Right atrium auricular region (tissue), 2 donors: ENCODE measurements at places on chromosomes 3 and 15. TPM values are rescaled to one million over a fixed set of nuclear protein-coding genes. Genes with fewer than 3 reads are reported as not detected.

MRAS gene
- total RNA-seq, result 174 TPM

STRIT1 gene
- total RNA-seq, result not detected

MELTF gene
- 3.1 TPM for total RNA-seq

CACNA1D gene
- total RNA-seq, result 9.6 TPM

SEMA7A gene
- total RNA-seq, result 2.9 TPM

UROC1 gene
- total RNA-seq, result not detected

LYZL4 gene
- total RNA-seq, result not detected

CYP19A1 gene
- total RNA-seq, result 2.4 TPM

ZNF660 gene
- 1.1 TPM for total RNA-seq

SAMD7 gene
- total RNA-seq, result not detected

TF gene
- 4.1 TPM for total RNA-seq

SSUH2 gene
- 0.59 TPM for total RNA-seq

MRPL3 gene
- 55.1 TPM for total RNA-seq

CCDC54 gene
- not detected for total RNA-seq

NEIL1 gene
- 6.0 TPM for total RNA-seq

TMEM158 gene
- total RNA-seq, result not detected

CCR2 gene
- total RNA-seq, result 0.33 TPM

NOX5 gene
- total RNA-seq, result 0.16 TPM

DNA sequence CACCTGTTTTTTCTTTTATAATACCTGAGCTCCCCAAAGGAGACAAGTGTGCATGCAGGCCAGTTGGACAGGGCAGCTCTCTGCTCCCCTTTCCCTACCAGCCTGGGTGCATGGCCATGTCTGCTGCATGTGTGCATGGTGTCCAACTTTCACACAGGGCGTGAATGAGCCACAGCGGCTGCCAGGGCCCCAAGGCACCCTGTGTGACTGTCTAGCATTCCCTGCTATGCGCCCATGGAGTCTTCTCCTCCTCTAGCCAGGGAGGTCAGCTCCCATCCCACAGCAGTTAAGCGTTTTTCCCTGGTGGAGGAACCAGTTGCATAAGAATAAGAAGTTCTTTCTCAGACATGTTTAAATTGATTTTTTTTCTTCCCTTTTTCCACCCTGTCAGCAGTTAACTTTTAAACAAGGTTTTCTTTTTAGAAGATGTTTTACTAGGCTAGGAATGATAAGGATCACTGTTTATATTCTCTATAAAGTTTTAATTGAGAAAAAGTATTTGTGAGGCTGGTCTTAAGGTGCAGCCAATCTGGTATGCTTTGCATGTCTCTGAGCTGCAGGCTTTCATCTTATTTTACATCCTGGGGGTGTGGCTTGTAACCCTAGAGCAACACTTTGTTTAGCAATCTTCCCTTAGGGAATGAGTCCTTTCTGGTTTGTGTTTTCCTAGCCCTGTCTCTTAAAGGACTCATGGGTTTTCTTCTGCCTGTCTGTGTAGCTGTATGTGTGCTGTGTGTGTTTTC, 20.5 kb upstream of the OR5H1 start:
- no peak for DNase-seq

DNA sequence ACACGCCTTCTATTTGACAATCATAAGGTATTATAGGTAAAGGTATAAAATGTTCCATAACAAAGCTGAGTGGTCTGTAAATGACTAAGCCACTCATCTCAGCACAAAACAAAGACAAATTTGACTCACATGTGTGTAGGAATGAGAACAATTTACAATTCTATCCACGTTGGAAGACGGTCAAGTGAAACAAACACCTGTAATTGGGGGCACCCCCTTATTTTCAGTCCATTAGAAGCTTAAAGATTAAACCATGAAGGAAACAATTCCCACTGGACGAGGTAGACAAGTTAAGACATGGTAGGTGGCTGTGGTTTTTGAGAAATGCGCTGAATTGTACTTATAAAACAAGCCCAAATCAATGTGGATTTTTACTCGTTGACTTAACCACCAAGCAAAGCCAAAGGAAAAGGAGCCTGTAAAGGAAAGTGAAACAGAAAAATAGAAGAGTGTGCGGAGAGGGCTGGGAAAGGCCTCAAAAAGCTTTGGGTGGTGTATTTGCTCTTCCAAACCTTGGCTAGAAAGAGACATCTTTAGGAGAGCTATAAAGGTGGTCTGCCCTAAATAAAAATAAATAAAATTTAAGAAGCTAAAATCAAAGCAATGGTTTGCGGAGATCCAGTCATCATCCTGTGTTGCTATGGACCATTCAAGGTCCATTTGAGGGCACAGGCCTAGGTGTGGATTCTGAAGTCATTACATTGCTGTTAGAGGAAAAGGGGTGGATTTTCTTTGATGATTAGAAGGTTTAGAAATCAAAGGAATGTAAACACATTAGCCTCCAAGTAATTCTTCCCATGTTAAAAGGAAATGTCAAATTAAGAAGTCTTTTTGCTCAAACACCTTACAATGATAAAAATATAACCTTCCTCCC, 135.0 kb downstream of the TFG start:
- no peak for DNase-seq

GRCh38 chr3:37825744-37826400, 35.8 kb upstream of the CTDSPL start:
- DNase-seq, result no peak

GRCh38 chr15:39260791-39261190, 320.1 kb upstream of the THBS1 start:
- DNase-seq, result no peak

DNA sequence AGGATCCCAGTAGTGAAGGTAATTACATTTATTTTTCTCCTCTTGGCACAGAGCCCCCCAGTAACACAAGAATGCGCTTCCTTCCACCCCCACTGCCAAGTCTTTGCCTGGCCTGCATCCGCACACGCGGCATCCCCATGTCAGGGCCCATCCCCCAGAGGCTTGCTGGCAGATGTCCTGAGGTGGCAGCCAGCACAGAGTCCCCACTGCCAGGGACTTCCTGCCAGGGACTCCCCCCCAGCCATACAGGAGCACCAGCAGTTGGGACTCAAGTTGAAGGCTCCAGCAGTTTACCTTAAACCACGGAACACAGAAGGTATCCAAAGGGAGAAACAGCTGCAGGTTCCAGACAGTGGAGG, 41.0 kb downstream of the MEGF11 start:
- DNase-seq, result no peak

DNA sequence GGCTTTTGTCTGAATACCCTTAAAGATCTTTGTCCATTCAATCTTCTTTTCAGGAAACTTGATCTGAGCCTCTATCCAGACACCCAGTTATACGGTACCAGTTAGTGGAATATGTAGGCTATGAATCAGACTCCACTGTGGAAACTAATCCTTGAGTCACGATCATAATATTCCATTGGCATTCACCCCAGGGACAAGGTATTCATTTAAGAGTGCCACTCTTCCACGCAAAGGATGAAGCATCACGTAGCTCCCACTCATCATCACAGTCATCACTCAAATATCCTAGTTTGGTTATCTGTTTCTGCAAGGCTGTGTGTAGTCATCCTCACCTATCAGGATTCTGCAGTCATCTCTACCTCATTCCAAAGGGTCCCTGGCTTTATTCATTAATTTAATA, 85.6 kb downstream of the NEDD4 start:
- DNase-seq, result no peak

GRCh38 chr3:380801-381200, 184.2 kb downstream of the CHL1 start:
- no peak for DNase-seq

DNA sequence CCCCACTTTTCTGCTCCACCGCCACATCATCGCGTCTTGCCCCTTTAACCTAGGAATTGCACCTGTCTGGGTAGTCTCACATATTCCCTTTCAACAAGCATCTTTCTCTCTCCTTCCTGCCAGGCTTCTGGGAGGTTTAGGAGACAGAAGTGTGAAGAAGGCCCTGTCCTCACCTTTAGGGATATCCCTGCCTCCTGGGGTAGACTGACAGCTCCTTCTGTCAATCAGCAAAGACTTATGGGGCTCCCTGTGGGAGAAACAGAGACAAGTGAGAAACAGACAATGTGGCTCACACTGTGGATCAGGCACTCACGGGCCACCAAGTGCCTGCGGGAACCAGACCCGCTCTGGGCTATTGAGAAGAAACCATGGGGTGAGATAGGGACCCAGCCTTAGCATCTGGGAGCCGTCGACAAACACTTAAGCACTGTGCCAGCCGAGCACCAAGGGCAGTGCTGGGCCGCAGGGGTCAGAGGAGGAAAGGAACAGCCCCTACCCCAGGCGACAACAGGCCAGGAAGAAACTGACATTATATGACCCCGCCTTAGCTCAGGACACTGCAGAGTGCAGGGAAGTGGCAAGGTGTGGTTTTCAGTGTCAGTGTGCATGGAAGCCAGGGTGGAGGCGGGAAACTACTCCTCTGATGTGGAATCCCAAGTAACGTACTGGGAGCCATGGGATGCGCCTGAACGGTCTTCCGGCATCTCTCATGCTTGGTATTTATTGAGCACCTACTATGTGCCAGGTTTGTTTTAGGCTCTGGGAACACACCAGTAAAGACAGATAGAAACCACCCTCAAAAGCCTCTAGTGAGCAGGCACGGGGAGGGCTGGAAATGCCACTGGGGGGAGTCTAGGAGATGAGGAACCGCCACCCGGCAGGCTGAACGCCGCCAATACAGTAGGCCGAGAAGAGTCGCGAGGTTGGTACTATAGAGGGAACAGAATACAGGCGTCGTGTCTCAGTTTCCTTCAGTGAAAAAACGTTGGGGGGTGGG, 1.8 kb downstream of the EFCC1 start:
- DNase-seq, result no peak

DNA sequence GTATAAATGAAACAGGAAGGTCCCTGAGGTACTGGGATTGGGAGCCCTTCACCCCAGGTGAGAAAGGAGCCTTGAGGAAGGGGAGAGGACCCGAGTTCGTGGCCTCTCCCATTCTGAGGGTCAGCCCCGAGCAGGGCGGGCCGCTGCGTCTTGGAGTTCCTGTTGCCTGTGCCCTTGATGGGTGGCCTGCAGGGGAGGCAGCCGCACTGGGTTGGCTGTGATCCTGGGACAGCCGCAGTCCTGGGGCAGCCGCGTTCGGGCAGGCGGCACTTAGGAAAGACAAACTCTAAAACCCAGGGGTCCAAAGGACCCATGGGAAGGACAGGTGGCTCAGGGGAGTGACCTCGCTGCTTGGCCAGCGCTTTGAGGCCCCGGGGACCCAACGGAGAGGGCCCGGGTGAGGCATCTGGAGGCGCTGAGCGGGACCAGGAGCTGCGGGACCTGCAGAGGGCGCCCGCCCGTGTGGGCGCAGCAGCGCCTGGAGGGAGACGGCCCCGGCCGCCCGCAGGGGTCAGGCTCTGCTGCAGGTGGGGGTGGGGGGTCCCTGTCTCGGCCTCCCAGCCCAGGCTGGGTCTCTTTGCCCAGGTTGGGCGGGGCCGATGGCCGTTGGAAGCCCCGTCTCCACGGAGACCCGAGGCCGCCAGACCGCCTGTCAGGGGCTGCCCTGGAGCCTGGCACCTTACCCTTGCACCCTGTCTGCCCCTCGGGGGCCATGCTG, 65.1 kb downstream of the HMCES start:
- no peak for DNase-seq

- DNase-seq, result no peak
These were observed 24.0 kb upstream of the RAD18 start for GRCh38 chr3:8987226-8987625.

GRCh38 chr3:145518639-145519038, 642.3 kb downstream of the PLOD2 start:
- no peak for DNase-seq

GRCh38 chr15:83300826-83301225, 16.4 kb upstream of the BNC1 start:
- DNase-seq, result no peak

DNA sequence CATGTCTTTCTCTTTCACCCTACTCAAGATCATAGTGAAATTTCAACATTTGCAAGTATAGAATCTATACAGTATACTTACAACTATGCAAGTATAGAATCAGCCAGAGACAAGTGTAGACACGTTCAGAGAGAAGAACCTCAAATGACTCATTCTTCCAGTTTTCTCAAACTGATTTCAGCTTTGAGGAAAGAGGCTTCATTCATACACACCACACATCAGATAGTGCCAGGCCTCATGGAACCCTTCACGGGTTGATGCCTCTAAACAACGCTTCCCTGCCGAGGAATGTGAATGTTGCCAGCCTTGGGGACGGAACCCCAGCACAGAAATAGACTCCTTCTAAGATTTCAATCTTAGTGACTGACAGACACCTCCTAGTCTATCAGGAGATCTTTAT, 135.7 kb downstream of the FOXP1 start:
- no peak for DNase-seq

- no peak for DNase-seq
These were observed 13.7 kb downstream of the EEFSEC start for GRCh38 chr3:128166971-128167453.

GRCh38 chr3:16239086-16239770, 25.5 kb downstream of the DPH3 start:
- no peak for DNase-seq

DNA sequence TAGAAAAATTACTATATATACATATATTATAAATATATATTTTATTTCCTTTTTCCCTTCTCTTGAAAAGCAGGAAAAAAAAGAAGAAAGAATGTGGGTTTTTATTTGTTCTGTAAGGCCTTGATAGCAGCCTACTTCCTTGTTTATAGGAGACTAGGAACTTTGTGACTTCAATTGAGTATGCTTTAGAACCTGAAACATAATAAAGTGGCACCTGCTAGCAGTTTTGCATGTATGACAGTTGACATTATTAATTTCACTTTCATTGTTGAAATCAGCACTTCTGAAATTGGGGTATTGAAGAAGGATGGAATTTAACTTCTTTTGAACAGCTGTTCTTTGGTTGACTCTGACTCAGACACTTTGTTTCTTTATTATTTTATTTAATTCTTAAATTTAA, 56.9 kb downstream of the GLCE start:
- DNase-seq, result no peak

- no peak for DNase-seq
These were observed 33.8 kb downstream of the CCDC66 start for GRCh38 chr3:56590814-56591213.

- no peak for DNase-seq
These were observed 4.8 kb upstream of the AVEN start for GRCh38 chr15:34043813-34044212.

DNA sequence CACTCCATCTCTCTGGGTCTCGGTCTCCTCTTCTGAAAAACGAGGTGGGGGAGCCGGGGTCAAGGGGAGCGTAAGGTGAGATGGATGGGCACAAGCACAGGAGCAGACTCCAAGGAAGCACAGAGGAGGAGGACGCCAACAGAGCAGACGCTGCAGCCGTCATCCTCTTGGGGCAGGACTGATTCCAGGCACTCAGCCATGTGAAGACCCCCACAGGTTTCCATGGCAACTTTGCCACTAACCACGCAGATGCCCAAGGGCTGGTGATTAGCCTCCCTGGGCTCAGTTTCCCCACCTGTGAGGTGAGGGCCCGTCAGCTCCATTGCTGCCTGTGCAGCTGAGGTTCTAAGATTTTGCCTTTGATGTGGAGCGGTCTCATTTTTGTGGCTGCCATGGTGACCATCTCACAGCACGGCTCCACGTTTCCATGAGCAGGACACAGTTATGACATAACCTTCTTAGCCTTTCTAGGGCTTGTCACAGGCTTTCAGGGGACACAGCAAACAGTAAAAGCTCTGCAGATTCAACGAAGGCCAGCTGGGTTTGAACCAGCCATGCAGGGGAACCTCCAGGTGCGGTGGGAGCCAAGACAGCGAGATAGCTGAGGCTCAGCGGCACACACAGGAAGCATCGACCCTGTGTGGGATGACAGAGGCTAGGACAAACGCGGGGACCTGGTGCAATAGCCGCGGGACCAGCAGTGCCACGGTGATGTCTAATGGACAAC, 170.3 kb downstream of the NUP210 start:
- DNase-seq, result no peak
